Stimulated activated CD4-positive, alpha-beta T cell treated with anti-CD3 and anti-CD28 coated beads, Interleukin-1b, Interleukin-23, amount 100 ng/mL, for 1 hour (primary cell): ENCODE measurements at places on chromosomes 7 and 10.

DNA sequence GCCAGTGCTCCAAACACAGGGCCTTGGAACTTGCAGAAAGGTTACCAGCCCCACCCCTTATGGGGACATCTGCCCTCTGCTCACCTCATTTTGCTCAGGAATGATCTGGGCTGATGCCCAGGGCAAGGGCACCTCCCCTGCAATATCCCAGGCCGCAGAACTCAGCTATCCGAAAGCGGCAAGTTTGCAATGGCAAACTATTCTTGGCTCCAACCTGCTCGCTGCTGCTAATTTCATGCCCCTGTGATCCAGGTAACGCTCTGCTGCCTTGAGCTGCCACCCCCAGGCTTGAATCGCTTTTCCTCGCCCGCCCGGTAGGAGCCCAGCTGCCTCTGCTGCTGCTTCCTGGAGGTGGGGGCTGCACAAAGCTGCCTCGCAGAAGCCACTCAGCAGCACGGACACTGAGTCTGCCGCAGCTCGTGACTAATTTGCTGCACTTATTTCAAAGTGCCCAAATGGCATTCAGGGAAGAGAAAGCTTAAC lies 18.2 kb downstream of the SLC29A3 start:
- DNase-seq = no peak

DNA sequence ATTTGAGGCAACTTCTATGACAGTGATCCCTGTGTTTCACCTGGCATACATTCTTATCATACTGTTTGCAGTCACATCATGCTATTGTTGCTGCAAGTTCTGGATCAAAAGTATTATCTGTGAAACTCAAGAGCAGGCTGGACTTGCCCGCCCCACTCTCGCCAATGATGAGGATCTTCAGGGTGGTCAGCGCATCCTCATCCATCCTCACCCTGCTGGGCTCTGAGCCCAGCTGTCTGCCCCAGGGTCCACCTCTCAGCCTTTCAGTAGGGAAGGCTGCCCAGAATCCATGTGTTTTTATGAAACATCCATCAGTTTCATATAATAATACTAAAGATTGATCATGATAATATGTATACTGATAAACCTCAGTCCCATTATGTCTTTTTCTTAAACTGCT lies 55.4 kb upstream of the KIF5B start:
- DNase-seq = no peak

GRCh38 chr10:96992721-96993120 lies 160.6 kb downstream of the LCOR start:
- DNase-seq = no peak

DNA sequence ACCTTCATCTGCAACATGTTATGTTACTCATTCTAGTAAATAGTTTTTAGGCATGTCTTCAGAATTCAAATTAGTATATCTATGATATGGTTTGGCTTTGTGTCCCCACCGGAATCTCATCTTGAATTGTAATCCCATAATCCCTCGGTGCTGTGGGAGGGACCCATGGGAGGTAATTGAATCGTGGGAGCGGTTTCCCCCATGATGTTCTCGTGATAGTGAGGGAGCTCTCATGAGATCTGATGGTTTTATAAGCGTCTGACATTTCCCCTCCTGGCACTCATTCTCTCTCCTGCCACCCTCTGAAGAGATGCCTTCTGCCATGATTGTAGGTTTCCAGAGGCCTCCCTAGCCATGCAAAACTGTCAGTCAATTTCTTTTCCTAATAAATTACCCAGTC lies 20.4 kb upstream of the GPR37 start:
- DNase-seq = no peak

DNA sequence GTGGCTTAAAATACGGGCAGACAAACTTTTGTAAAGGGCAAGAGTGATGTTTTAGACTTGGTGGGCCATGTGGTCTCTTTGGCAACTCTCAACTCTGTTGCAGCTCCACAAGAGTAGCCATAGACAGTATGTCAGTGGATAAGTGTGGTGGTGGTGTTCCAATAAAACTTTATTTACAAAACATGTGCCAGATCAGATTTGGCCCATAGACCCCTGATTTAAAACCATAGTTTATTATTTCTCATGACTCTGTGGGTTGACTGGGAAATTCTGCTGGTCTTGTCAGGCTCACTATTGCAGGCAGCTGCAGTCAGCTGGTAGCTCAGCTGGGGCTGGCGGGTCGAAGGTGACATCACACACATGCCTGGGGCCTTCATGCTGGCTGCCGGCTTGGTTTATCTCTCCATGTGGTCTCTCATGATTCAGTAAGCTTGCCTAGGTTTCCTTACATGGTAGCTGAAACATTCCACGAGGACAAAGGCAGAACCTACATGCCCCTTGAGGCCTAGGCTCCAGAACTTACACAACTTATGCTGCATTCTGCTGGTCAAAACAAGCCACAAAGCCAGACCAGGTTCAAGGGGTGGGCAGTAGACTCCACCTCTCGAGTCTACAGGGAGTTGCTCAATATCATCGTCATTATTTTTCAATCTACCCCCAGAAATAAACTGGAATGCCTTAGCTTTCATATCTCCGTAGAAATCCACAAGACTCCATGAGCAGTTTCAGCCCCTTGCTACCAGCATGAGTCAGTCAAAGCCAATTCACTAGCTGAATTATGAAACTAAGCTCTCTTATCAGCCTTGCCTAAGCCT lies 245.7 kb downstream of the WDR11 start:
- no peak for DNase-seq

- DNase-seq = no peak
Measured at GRCh38 chr10:89837165-89838043, 136.0 kb downstream of the KIF20B start.

- no peak for DNase-seq
Measured at GRCh38 chr10:110680273-110681020, 36.3 kb downstream of the RBM20 start.

GRCh38 chr7:34011696-34012095 lies 106.4 kb downstream of the BMPER start:
- no peak for DNase-seq

GRCh38 chr7:8592167-8592566 lies 158.8 kb downstream of the NXPH1 start:
- no peak for DNase-seq

- DNase-seq = no peak
Measured at GRCh38 chr10:24340883-24341282, 131.9 kb downstream of the KIAA1217 start.

DNA sequence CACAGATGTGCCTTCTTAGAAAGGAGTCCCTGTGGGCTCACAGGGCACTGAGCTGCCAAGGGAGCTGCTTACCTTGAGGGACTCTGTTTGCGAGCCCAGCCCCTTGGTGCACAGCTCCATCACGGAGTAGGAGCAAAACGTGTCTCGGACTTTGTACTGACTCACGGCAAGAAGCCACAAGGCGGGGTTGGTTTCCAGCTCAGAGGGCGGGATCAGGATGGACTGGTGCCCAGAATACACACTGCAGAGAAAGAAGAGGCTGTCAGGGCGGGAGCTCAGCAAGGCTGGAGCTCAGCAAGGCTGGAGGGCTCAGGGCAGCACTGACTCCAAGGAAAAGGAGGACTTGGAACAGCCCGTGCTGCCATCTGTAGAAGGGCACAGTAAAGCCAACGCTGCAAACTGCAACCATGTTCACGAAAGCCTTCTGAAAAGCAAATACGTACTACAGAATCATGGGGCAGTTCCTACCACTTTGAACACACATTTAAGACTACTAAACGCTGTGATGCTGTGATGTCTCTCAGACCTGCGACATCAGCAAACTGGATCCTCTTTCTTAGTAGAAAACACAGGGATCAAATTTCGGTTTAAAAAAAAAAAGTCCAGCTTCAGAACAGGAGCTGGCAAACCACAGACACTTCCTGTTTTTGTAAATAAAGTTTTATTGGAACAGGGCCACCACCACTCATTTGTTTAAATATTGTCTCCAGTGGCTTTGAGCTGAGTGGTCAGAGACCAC lies 194.3 kb downstream of the ZMYND11 start:
- DNase-seq = no peak

- DNase-seq = no peak
Measured at GRCh38 chr7:36208426-36208825, 55.4 kb downstream of the EEPD1 start.

DNA sequence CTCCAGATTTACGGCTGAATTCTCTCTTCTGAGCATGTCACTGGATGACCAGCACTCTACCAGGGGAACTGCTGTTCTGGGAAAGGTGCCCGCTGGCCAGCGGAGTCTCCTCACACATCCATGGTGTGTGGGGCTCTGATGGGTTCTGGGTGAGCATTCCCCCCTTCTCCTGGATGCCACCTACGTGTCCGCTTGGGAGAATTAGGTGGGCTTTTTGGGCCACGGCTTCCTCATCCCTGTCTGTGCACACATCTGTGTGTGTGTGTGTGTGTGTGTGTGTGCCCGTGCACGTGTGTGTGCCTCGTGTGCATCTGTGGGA lies 163.0 kb downstream of the DNAJB6 start:
- no peak for DNase-seq

DNA sequence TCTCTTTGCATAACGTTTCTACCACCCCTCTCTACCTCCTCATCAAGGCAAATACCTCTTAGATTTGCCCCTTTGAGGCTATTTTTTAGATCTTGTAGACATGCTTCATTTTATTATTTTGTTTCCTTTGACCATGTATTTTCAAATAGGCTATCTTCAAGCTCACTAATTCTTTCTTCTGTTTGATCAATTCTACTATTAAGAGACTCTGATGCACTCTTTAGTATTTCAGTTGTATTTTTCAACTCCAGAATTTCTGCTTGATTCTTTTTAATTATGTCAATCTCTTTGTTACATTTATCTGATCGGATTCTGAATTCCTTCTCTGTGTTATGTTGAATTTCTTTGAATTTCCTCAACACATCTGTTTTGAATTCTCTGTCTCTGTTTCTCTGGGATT lies 82.8 kb downstream of the BBS9 start:
- no peak for DNase-seq

GRCh38 chr7:117225536-117225935 lies 97.3 kb downstream of the WNT2 start:
- no peak for DNase-seq
